CD4-positive, alpha-beta T cell treated with Interleukin-15 for 4 hours (primary cell): ENCODE measurements at places on chromosomes 3 and 15.

- no peak for DNase-seq
These were observed 167.9 kb downstream of the CNTN4 start for GRCh38 chr3:2266606-2267005.

- no peak for DNase-seq
These were observed 18.0 kb upstream of the PPM1L start for GRCh38 chr3:160738048-160738447.

DNA sequence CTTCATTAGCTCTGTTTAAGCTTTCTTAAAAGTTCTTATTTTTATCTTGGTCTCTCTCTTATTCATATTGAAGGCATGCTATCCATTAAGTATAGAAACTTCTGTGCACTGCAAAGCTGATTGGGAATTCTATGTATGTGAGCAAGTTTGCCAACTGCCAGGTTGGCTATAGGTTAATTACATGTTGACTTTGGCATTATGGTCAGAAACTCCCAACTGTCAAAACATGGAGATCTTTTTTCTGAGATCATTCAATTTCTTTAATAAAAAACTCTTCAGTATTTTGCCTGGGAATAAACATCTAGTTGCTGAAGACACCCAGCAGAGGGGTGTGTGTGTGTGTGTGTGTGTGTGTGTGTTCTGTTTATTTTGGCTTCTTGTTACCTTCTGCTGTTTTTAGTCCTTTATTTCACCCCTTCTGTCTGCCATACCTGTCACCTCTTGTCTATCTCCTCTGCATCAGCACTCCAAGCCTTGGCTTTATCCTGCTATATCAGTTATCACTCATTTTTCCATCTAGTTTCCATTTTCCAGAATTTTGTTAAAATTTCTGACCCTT is 1.3 kb upstream of the ARL14 start:
- no peak for DNase-seq

DNA sequence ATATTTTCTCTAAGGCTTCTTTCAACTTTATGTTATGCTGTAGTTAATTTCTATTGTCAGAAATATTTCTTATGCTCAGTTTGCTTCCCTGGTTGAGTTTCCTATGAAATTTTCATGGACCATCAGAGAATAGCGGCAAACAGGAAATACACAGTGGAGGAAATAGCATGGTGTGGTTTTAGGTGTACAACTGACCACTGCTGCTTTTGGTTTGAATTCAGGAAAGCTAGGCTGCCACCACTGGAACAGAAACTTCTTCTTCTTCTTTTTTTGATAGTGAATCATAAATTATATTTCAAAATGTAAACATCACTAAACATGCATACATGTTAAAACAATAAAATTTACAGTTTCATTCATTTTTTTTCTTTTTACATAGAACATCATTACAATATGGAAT is 316.6 kb upstream of the TGFBR2 start:
- no peak for DNase-seq

DNA sequence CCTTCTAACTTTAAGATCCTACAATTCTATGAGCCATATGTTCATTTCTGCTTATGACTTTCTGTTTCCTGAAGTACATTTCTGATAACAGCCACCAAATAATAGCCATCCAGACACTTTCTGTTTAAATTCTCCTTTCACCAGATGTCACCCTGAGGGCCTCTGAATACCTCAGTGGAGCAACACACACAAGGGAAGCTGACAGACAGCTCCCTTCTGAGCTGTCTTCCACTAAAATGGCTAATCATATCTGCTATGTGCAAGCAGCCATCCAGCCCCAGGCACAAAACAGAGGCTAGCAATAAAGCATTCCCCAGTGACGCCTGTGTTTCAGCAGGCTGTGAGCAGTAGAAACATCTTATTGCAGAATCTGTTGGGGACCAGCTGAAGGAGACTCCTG is 666.6 kb upstream of the UBE2E2 start:
- no peak for DNase-seq

GRCh38 chr15:31270767-31271166 is 55.9 kb upstream of the KLF13 start:
- DNase-seq, result no peak

GRCh38 chr3:125128861-125129501 is 73.2 kb upstream of the HEG1 start:
- no peak for DNase-seq

- DNase-seq, result no peak
These were observed 13.9 kb downstream of the SEMA6D start for GRCh38 chr15:47731230-47731629.

DNA sequence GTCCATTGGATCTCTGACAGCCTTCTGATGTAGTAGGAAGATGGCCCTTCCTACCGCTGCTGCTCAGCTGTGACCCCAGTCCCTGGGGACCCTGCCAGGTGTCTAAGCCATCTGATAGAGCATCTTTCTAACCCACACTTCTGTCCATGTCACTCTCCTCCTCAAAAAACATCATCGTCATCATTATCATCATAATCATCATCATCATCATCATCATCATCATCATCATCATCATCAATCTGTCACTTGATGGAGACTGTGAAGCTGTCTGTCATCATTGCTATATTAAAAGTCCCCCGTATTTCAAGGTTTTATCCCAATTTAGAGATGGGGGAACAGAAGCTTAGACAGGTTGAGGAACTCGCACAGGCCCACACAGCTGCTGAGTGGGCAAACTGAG is 75.1 kb upstream of the SLC6A11 start:
- no peak for DNase-seq

DNA sequence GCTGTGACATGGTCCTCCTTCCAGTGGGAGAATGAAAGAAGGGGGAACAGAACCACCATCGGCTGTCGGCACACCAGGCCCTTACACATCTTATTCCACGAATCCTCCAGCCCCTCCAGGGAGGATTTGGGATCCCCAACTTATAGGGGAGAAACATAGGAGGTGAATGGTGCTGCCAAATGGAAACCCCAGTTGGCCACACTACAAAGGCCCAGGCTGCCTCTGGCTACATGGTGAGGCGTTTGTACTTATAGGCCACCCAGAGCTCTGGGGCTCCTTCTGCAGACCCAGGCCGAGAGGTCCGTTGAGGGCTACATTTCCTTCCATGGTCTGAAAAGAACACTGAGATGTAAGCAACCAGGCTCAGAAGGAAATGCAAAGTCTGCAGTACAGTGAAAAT is 12.0 kb downstream of the AMOTL2 start:
- DNase-seq, result no peak

- DNase-seq, result no peak
These were observed 16.0 kb downstream of the CD200 start for GRCh38 chr3:112348943-112349342.

- no peak for DNase-seq
These were observed 20.6 kb upstream of the SLC4A7 start for GRCh38 chr3:27504749-27505148.

DNA sequence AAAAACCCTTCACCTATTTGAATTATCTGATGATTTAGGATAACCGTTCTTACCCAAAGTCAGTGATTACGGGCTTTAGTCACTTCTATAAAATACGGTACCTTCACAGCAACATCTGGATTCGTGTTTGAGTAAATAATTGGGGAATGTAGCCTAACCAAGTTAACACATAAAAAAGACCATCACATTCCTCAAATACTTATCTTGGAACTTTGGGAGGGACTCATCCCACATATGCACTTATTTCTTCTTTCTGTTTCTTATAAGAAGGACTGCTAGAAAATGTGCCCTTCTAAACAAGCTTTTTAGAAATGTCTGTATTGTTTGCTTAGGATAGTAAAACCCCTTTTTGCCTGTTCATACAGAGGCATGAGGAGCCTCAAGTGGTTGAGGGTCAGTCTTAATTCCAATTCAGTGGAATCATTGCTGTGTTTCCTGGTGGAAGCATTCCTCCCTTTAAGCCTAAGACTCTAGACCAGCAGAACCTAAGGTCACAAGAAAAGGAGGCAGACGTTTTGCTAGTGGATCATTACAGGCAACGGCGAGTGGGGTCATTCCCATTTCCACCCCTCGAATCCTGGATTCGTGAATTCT is 67.5 kb downstream of the TMEM44 start:
- DNase-seq, result no peak

DNA sequence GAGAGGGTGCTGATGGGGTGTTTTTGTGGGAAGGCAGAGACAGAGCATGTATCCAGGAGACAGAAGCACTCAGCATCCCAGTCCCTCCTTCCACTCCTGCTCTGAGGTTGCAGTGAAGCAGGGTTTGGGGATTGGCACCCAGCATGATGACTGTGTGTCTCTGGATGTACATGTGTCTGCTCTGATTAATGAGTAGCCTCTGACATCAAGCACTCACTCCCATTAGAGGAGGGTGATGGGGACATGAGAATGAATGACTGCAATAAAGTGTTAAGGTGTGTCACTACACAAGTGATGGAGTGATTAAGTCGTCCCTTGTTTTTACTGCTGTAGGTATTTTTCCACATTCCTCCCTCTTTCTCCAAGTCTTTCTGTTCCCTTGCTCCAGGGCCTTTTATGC is 9.6 kb upstream of the MYZAP start:
- DNase-seq, result no peak

DNA sequence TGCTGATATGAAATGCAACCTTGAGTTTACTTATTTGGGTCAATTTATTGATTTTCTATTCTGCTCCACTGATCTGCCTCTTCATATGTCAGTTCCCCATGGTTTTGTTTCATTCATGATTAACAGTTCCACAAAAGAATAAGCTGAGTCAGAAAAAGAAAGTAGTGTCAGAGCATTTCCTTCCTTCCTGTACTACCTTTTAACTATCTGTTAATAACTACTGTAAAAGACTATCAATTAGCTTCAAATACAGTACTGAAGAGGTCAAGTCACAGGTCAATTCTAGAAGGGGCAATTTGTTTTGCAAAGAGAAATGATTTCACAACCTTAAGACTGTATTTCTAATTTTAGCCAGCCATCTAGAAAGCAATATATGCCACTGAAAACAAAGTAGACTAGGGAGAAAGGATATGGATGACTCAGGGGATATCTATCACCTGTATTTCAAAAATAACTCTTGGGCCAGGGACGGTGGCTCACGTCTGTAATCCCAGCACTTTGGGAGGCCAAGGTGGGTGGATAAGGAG is 129.5 kb downstream of the TFDP2 start:
- no peak for DNase-seq

DNA sequence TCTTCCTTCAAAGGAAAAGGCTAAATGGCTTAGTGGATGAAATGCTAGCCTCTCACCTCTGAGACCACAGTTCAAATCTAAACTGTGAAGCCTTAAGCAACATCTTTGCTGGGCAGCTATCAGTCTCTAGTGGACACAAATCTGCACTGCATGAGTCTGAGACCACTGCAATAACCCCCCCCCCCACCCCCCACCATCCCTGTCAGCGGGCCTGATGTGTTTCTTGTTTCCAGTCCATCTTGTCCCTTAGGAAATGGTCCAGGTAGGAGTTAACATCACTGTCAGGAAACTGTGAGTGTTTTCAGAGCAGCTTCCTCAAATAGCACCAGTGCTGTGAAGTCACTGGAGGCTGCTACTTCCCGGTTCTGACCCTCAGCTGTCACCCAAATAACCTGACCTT is 140.6 kb upstream of the TMCO5A start:
- no peak for DNase-seq

GRCh38 chr3:10389995-10390394 is 69.1 kb upstream of the SEC13 start:
- no peak for DNase-seq

DNA sequence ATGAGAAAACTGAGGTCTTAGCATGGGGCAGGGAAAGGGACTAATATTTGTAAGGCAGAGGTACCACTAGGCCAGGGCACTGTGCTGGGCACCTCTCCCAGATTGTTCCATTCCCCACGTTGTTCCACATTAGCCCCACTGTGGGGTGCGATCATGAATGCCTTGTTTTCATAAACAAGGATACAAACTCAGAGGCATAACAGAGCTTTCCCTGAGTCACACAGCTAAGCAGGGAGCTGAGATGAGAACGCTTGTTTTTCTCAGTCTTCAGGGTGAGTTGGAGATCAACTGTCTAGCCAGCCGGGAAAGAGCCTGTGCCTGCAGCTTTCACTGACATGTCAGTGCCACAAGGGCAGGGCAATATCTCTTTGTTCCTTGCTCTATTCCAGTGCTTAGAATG is 47.9 kb upstream of the ITGA11 start:
- DNase-seq, result no peak

- DNase-seq, result no peak
These were observed 33.3 kb upstream of the TUBGCP5 start for GRCh38 chr15:23072633-23073032.

- DNase-seq, result no peak
These were observed 221.8 kb upstream of the TPRG1 start for GRCh38 chr3:188949996-188950395.

DNA sequence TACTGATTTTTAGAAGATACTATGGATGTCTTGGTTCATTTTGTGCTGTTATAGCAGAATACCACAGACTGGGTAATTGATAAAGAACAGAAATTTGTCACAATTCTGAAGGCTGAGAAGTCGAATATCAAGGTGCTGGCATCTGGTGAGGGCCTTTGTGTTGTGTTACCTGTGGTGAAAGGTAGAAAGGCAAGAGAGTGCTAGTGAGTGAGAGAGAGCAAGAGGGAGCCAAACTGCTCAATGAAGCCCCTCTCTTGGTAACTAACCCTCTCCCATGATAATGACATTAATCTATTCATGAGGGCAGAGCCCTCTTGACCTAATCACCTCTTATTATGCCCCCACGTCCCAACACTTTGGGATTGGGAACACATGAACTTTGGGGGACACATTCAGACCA is 31.3 kb downstream of the PDCD6IP start:
- no peak for DNase-seq

GRCh38 chr3:114441386-114441785 is 147.6 kb downstream of the TIGIT start:
- no peak for DNase-seq

GRCh38 chr3:171939578-171939977 is 96.4 kb downstream of the TMEM212 start:
- DNase-seq, result no peak

DNA sequence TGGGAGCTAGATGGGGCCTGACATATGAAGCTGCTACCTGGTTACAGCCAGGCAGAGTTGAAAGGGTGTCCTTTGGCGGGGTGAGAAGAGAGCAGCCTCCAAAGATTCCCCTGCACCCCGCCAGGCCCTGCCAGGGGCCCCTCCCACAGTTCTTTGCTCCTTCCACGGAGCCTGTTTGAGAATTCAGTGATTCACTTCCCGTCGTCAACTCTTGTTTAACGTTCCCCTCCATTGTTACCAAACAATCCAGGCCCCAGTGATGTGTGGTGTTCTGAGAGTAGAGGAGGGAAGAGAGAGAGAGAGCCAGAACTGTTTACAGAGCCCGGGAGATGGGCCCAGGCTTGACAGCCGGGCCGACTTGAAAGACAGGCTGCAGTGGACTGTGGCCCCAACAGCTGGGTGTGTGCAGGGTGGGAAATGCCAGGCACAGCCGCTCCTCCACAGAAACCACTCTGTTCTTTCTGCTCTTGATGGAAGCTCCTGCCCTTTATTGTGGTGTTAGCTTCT is 81.5 kb downstream of the SMAD3 start:
- peak; percentile 43 for DNase-seq

- peak; percentile 6 for DNase-seq
These were observed 63.8 kb upstream of the ACP3 start for GRCh38 chr3:132253262-132253878.

- no peak for DNase-seq
These were observed 123.8 kb downstream of the AGBL1 start for GRCh38 chr15:86203462-86203861.

- no peak for DNase-seq
These were observed 35.4 kb downstream of the FXR1 start for GRCh38 chr3:180947761-180948390.
